ENCODE measurements at places on chromosomes 7 and 10. TPM values are rescaled to one million over a fixed set of nuclear protein-coding genes. Genes with fewer than 3 reads are reported as not detected.

- DNase-seq, result no peak
These were observed 349.4 kb downstream of the EXOC4 start for GRCh38 chr7:133602291-133602690.

DNA sequence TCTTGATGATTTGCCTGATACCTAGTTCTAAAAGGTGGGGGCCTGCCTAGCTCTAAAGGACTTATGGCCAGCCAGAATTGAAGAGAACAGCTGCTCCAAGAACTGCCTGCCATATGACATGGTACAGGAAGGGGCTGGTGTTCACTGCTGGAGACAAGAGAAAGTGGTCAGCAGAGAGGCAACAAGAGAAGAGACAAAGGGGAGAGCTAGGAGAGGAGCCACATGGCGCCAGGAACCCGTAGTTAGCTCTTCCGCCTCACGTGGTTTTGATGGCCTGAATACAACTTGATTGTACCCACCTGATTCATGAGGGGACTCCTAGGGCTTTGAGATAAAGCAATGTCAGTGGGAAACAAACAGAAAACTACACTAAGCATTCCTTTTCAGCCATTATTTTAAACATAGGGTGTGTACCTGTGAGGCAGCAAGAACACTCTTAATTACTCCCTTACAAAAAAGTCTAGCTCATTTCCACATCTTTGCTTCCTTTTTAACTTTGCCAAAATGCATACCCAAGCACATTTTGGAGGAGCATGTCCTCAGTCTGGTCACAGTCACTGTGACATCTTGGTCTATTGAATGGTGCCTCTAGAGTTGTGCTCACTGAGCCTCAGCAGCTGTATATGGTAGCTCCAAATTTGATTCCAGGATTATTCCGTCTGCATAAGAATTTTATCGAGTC lies 71.6 kb downstream of the CCDC71L start:
- DNase-seq, result no peak

GRCh38 chr10:66828957-66829356 lies 96.9 kb upstream of the LRRTM3 start:
- no peak for DNase-seq

DNA sequence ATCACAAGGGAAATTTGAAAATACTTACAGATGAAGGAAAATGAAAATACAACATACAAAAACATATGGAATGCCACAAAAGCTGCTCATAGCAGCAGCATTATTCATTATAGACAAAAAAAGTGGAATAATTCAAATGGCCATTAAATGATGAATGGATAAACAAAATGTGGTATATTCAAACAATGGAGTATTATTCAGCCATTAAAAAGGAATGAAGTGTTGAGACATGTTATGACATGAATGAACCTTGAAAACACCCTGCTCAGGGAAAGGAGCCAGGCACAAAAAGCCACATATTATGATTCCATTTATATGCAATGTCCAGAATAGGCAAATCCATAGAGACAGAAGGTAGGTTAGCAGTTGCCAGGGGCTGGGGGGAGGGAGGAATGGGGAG lies 62.6 kb upstream of the SFMBT2 start:
- no peak for DNase-seq

GRCh38 chr7:14754631-14755030 lies 147.9 kb downstream of the DGKB start:
- DNase-seq, result no peak

GRCh38 chr7:17598846-17599245 lies 300.4 kb downstream of the AHR start:
- no peak for DNase-seq

DNA sequence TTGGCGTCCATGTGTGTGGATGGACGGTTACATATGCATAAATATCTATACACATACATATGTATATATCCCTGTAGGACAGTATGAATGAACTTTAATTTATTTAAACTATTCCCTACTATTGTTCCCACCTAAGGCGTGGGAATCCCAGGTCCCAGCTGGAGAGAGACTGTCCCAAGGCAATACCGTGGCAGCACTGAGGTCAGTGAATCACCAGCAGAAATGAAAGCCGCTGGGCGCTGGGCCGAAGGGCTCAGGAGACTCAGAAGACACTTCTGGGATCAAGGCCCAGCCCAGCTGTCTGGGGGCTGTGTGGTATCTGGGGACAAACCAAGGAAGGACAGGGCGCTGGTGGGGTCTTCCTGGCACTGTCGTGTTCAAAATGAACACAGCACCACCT lies 49.6 kb upstream of the MYL10 start:
- no peak for DNase-seq

- DNase-seq, result peak; percentile 64
These were observed 193.8 kb upstream of the CCDC6 start for GRCh38 chr10:60099998-60100747.

- no peak for DNase-seq
These were observed 31.0 kb downstream of the BET1 start for GRCh38 chr7:93973134-93973533.

DNA sequence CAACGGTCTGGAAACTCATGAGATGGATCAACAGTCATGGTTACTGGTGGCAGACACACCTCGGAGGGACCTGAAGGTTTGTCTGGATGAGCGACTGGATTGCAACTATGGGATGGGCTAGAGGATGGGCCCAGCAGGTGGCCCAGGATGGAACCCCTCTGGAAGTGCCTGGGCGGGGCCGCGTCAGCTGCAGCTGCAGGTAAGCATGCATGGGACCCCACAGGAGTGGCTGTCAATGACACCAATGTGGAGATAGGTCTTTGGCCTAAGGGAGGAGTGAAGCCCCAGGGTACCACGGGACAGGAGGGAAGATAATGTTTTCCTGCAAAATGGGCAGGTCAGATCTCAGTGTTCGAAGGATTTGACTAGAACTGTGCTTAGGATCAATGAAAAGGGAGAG lies 103.4 kb downstream of the LANCL2 start:
- no peak for DNase-seq

GPR15LG gene
- polyA plus RNA-seq, result not detected

CFAP70 gene
- 0.32 TPM for polyA plus RNA-seq

C10orf67 gene
- polyA plus RNA-seq, result 0.06 TPM
